ENCODE measurements at places on chromosomes 12 and 14. TPM values are rescaled to one million over a fixed set of nuclear protein-coding genes. Genes with fewer than 3 reads are reported as not detected.

Gene ZFHX2
- 0.49 TPM for total RNA-seq

Gene CHGA
- not detected for total RNA-seq

GRCh38 chr14:52351233-52352060 lies 37.3 kb downstream of the PTGER2 start:
- DNase-seq: no peak

- DNase-seq: no peak
These were observed 1.6 kb downstream of the MLEC start for GRCh38 chr12:120688527-120689071.

- DNase-seq: no peak
These were observed 15.3 kb upstream of the BDKRB2 start for GRCh38 chr14:96189281-96189711.

GRCh38 chr12:75592086-75592485 lies 80.7 kb upstream of the KRR1 start:
- no peak for DNase-seq

- no peak for DNase-seq
These were observed 1120.5 kb upstream of the FLRT2 start for GRCh38 chr14:84409435-84409834.

DNA sequence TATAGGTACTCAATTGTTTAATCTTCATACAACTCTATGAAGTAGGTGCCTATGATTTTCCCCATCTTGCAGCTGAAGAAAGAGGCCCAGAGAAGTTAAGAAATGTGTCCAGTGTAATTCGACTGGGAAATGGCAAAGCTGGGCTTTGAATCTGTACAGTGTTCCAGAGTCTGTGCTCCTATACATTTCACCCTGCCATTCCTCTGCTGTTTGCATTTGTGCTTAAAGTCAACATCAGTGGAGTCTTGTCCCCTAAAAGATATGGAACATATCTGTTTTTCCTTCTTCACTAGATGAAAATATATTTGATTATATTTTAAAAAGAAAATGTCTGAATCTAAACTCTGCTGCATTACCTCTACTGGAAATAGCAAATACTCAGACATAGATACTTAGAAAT lies 88.6 kb downstream of the SEC23A start:
- no peak for DNase-seq

DNA sequence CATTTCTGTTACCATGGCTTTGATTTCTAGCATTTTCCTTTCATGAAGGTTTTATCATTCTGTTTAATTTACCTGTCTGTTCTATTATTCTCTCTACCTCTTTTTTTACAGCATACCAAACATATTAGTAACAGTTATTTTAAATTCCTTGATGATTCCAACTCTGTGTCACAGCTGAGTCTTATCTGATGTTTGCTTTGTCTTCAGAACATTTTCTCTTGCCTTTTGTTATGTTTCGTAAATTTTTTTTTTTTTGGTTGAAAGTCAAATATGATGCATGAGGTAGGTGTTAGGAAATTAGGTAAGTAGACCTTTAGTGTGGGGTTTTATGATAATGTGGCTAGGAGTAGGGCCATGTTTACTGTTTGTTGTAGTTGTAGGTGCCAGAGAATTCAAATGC lies 496.4 kb downstream of the FOXG1 start:
- no peak for DNase-seq

All from HepG2 (cell line).